Left ventricle myocardium inferior (tissue), 1 donor: ENCODE measurements at places on chromosomes 1 and 21.
A peak's percentile ranks its signal among the peaks of the same experiment; 100 is the strongest.

DNA sequence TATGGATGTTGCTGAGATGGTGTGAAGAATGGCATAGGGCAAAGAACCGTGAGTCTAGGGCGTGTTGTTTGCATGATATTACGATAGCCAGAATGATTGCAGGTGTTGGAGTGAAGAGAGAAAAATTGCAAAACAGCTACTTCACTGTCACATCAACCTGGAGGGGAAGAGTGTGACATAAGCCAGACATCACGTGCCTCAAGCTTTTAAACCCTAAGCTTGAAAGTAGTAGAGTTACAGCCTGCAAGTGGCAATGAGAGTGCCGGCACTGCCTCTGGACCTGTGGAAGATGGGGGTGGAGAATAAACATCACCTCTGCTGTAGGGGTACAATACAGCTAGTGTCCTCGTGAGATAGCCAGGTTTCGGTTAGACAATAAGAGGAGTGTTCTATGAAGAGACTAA lies 11.1 kb downstream of the EEIG2 start:
- no peak for DNase-seq

GRCh38 chr1:114854693-114855320 lies at the start of gene SYCP1:
Gene SYCP1 (plus strand): TSS chr1:114854863. CDS start chr1:114855465, 602 bp downstream.
- DNase-seq = no peak

DNA sequence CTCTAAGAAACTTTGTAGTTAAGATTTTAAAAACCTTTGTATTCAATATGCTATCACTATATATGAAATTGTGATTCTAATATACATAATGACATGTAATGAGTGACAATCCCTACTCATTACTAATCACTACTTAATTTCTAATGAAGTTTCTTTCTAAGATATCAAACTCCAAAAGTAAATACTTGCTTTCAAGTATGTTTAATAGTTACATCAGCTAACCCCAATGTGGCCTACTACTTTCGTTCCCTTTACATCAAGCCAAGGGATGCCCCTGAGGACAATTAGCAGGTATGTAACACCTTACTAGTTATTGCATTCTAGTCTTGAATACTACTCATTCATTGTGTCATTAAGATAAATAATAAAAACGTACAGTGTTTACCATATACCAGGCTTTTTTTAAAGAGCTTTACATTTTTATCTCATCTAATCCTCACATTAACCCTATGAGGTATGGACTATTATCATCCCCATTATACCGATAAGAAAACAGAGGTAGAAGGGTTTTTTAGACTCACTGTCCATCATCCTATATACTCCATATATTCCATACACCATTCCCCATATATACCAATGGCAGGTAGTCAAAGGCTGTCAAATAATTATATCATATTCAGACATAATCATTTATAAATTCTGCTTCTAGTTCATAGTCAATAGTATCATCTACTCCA lies 4.2 kb downstream of the PPP1R15B start:
- no peak for DNase-seq

DNA sequence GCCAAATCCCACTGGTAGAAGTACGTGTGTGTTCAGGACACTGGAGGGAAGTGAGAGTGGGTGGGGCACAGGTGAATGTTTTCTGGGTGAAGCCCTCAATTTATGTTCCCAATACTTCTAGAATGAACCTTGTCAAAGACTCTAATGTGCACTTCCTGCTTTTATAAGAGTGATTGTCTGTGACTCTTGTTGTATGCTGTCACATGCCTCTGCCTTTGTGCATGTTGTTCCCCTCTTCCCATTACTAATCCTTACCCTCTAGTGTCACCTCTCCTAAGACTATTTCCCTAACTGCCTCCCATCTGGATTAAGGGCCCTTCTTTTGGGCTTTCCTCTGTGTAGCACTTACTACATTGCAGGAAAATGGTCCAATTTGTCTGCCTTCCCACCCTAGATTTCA lies 2.5 kb upstream of the LINGO4 start:
- no peak for DNase-seq

DNA sequence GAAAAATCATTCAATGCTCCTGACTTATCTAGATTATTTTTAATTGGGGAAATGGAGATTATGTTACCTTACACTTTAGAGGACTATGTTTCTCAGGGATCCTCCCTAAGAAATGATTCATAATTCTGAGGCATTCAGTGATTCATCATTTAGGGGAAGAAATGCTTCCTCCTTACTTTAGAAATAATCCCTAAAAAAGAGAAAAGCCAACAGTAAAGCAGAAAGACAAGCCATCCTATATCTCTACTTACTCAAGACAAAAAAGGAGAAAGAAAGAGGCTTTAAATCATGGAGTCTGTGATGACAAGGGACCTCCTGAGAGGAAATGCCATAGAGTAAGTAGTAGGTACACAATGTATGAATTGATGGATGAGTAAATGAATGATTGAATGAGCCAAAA lies 137.0 kb downstream of the BRINP2 start:
- DNase-seq = no peak

DNA sequence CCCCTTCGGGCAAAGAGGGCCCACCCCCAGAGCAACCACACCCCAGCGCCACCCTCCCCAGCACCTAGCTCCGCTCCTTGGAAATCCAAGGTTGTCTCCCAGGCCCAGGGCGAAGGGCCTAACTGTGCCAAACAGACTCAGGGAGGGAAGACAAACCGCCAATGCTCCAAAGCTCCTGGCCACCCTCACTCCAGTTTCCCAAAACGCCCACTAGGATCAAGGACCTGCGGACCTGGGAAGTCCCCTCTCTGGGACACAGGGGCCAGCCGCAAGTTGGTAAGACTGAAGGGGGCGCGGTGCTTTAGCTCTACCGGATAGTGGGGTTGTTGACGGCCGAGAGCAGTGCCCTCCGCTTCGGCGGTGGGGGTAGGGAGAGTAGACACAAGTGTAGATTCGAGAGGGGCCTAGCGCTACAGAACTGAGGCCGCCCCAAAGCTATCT lies 581 bp downstream of the IRF6 start:
- DNase-seq = no peak

DNA sequence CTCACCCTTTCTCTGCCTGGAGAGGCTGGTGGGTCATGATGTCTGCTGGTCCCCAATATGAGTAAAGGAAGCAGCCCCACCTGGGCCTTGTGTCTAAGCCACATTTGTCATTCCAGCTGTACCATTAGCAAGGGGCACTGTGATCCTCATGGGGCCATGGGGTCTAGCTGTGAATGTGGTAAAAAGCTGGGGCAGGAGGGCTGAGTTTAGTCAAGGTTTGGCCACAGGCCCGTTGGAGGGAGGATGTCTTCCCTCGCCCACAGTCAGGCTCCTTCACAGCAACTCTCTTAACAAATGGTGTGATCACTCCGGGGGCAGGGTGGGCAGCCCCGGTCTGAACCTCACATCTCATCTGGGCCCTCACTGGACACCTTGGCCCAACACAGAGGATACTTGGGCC lies 115.4 kb downstream of the DMRTB1 start:
- no peak for DNase-seq

DNA sequence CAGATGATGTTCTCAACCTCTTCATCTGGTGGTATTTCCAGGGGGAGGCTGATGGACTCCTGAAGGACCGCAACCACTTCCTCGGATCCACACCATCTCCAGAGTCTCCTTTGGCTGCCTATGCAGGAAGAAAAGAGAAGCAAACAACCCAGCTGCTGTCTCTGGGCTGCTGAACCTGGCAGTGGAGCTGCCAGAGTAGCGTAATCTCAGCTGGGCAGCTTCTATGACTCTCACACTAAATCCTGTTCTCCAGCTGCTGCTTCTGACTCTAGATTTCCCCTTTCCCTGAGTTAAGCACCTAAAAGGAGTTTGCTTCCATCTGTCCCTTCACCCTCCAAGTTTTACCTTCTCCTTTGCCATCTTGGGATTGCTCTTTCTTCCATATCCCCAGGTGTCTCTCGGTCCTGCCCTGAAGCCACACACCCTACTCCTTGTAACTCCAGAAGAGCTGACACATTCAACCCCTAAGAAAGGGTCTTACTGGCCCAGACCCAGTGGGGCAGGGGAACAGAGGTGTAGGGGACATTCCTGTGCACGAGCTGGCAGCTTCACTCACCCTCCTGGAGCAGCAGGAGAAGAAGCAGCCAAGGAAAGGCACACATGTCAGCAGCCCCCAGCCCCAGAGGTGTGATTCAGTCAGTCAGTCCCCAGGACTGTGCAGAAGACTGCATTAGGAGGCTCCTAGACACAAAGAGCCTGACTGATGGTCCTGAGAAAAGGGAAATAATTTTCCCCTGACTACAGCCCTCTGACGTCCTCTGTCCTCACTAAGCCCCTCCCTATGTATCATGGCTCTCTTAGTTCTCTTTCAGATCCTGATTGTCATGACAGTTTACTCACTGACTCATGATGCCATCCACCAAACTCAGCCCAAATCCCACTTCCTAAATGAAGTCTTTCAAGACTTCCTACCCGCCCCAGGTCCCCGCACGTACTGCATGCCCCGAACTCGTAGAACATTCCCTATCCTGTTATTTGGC lies at the start of gene SLAMF9:
TSS of gene SLAMF9 (minus strand) at position 702 of the 980 bp plus-strand sequence. CDS start at position 602, 100 bp downstream.
- no peak for DNase-seq

DNA sequence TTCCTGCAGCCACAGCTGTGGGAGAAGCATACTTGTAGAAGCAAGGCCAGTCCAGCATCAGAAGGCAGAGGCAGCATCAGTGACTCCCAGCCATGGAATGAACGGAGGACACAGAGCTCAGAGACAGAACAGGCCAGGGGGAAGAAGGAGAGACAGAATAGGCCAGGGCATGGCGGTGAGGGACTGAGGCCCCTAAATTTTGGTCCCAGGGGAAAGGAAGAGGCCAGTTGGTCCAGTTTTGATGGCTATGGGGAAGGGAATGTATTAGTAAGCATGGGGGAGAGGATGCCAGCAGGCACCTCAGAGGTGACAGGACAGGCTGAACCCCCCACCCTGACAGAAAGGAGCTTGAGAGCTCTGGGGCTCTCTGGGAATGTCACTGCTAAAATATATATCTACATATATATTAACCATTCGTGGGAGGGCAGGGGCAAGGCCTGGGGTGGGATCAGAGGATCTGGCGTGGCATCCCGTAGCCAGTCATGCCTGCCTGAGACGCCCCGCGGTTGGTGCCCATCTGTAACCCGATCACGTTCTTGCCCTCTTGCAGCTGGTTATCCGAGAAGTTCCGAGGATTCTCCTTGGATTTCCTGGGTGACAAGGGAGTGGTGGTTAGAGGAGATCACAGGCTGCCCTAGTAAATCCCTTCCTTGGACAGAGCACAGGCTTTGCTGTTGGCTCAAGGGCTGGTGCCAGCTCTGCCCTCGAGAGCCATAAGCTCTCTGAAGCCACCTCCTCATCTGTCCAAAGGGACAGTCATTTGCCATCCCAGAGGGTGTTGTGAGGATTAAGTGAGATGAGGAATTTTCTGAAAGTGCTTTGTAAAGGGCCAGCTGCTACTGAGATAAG lies 6.7 kb downstream of the TAGLN2 start:
- no peak for DNase-seq

DNA sequence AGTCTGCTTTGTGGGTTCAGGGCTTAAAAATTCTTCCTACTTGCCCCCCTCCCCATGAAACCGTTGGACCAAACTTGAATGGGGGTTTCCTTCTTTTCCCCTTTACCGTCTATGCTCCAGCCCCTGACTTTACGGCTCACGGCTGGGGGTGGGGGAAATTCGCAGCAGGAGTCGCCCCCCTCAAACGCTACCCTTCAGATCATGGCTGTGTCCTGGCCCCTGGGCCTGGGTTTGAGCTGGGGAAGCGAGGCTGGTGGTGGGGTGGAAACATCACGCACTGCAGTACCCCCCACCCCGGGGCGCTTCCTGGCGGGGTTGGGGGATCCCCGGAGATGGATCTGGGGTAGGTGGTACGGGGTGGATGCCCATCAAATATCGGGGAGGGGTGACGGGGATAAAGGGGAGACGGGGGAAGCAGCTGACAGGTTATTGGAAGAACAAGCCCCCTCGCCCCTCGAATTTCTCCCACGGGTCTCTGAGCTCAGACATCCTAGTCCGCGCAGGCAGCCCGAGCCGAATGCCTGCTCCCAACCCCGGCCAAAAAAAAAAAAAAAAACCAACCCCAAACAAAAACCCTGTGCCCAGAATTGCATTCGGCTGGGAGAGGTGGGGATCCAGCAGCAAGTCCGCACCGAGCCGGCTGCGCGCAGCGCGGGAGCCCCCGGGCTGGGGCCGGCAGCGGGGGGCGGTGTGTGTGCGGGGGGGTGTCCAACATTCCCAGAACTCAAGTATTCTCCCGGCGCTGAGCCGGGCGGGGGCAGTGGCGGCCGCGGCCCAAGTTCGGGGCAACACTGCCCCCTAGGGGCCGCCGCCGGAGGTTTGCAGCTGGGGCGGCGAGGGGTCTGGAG lies 59.0 kb upstream of the ACOT11 start:
- DNase-seq = peak; percentile 79

- DNase-seq = no peak
These were observed 18.4 kb downstream of the LORICRIN start for GRCh38 chr1:153277852-153278251.

DNA sequence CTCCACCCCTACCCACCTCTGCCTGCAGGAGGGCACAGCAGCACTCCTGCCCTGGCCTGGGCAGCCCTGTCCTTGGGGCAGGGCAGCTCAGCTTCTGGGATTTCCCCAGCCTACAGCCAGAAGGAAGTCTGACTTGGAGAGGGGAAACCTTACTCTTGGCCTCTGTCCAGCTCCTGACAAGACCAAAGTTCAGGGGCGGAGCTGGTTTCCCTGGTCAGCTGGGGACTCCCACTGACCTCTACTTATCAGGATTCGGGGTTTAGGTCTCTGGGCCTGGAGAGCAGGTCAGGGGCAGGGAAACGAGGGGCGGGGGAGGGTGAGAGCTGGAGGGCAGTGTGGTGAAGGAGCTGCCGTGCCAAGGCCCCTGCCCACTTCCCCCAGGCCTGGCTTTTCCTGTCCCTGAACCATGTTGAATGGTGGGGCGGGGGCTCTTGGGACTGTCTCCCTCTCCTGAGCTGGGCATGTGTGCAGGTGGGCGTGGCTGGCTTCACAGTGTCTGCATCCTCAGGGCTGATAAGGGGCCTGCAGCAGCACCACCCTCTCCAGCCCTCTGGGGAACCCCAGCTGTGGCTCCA lies 16.8 kb upstream of the ETV3 start:
- DNase-seq = peak; percentile 41

- no peak for DNase-seq
These were observed 1.6 kb downstream of the ITLN2 start for GRCh38 chr1:160953030-160953429.
